ENCODE measurements at places on chromosomes 5 and 9.

- no peak for DNase-seq
Measured at GRCh38 chr9:89591274-89592212, 13.3 kb upstream of the GADD45G start.

GRCh38 chr9:2180704-2181103 lies 165.6 kb downstream of the SMARCA2 start:
- DNase-seq, result no peak

DNA sequence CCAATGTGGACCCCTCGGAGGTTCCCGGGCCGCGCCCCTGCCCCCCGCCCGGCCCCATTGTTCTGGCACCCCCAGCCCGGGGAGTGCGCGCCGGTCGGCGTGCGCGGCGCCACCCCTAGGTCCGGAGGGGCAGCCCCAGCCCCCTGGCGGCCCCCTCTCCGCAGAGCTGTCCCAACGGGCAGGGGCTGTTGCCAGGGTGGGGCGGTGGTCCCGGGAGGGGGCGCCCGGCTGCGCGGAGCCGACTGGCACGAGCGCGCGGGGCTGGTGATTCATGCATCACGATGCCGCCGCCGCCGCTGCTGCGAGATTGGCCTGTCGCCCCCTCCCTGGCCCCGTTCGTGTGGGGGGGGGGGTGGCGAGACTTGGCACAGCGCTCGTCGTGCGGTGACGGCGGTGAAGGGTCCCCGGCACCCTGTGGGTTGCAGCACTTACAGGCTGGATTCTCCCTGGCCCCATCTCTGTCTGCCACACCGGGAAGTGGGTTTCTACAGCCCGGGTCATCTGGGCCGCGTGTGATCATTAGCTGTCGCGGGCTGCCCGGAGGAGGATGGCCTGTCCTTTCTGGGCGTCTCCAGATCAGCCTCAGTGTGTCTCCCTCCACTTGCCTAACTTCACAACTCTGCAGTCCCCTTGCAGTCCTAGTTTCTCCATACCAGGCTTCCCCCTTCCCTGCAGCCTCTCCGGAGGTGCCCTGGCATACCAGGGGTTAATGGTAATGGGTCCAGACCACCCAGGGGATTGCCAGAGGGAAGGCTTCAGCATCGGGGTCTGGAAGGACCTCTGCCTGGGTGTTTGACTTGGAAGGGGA lies 858 bp downstream of the NCS1 start:
- DNase-seq, result no peak

DNA sequence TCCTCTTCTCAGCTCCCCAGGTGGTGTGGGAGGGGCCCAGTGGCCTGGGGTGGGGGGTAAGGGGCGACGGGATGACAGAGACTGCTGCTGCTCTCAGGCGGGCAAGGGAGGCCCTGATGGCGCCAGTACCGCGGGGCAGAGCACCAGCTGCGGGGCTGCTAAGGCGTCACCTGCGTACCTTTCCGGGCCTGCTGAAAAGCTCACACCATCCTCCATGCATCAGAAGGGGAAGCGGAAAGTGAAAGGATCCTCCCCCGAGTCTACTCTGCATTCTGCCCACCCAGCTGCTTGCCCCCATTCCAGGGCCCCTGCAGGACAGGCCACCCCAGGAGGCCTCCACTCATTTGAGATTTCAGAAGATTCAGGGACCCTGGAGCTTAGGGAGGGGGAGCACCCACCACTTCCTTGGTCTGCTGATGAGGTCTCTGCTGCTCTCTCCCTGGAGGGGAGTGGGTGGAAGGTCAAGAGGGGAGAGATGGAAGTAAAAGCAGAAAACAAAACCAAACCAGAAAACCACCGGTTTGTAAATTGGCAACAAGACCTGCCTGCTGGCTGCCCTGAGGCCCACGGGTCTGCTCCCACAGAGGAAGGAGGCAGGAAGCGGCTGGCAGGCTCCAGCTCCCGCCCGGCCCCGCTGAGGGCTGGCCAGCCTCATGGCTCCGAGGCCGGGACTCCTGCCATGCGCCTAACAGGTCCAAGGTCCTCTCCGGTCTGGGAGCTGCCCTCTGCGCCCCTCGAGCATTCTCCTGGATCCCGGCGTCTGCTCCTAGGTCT lies 33.6 kb downstream of the PRRT1B start:
- DNase-seq, result no peak

GRCh38 chr9:132372177-132373095 lies 17.6 kb upstream of the SETX start:
- no peak for DNase-seq

- DNase-seq, result no peak
Measured at GRCh38 chr9:91775011-91775707, 174.9 kb downstream of the ROR2 start.

GRCh38 chr5:127066721-127067120 lies 6.6 kb downstream of the C5orf63 start:
- DNase-seq, result no peak

DNA sequence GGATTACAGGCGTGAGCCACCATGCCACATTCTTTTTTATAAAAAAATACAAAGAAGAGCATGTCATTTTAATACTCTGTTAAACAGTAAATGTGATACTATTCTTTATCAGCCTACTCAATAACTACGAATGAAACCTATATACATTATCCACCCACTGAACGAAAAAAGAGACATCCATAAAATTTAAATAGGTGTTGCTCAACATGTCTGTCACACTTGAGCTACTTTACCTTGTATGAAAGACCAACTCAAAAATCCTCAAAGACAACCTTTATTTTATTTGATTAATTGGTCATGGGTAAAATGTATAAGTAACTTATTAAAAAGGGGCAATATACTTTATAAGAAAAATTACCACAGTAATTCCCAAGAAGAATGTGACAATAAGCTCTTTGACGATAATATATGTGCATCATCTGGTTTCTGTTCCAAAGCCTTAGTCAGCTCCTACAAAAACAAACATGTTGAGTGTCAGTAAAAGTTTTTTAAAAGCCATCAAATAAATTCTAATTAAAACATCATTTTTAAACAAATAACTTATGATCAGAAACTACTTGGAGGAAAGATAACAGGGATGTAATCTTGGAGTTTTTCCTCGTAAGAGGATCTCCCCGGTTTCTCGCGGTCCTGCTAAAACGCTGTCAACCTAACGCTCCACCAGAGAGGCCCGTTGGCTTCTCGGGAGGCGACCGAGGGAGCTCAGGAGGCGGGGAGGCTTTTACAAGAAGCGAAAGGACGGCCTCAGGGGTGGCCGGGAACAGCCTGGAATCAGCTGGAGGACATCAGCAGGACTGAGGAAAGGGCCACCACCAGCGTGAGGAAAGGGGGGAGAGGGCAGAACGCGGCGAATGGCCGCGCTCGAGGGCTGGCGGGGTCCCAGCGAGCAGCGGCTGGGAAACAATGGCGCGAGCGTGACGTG lies 13.5 kb upstream of the ANKRD18B start:
- no peak for DNase-seq

- no peak for DNase-seq
Measured at GRCh38 chr9:130745829-130746228, 52.2 kb downstream of the EXOSC2 start.

DNA sequence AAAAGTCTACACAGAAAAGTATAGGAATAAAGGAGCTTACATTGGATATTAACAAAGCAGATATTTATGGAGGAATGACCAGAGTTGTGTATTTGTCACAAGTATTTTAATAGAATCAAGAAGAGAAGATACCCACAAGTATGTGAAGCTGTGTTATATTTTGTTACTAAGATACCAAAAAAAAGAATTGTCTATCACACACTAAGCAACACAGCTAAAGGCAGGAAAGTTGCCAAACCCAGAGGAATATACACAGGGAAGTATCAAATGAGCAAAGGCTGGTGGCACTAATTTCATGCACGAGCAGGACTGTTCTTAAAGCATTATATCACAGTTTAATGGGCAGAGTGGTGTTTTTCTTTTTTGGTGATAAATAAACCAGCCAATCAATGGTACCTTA lies 30.9 kb upstream of the RAI14 start:
- DNase-seq, result no peak

GRCh38 chr9:38732885-38733284 lies 13.0 kb upstream of the FAM240B start:
- DNase-seq, result no peak

DNA sequence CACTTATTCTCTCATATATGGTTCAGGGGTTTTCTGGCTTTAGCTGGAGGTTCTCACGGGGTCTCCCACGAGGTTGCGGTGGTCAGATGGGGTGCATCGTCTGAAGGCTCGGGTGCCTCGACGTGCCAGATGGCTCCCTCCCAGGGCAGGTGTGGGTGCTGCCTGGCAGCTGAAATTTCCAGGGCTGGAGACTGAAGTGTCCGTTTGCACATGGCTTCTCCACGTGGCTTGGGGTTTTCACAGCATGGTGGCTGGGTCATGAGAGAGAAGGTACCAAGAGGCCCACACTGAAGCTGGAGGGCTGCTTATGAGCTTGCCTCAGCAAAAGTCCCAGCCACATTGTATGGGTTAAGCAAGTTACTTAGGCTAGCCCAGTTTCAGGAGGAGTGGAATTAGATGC lies 218.6 kb downstream of the AGTPBP1 start:
- DNase-seq, result no peak

GRCh38 chr9:19618816-19619215 lies 170.0 kb downstream of the SLC24A2 start:
- no peak for DNase-seq

- no peak for DNase-seq
Measured at GRCh38 chr5:178478370-178478769, 111.8 kb downstream of the COL23A1 start.

- no peak for DNase-seq
Measured at GRCh38 chr5:67409126-67409777, 212.7 kb upstream of the CD180 start.

GRCh38 chr5:60535198-60535597 lies 164.8 kb downstream of the DEPDC1B start:
- no peak for DNase-seq

GRCh38 chr5:176692326-176692725 lies 45.0 kb downstream of the TSPAN17 start:
- no peak for DNase-seq

GRCh38 chr9:19598722-19599121 lies 189.9 kb downstream of the ACER2 start:
- DNase-seq, result no peak

DNA sequence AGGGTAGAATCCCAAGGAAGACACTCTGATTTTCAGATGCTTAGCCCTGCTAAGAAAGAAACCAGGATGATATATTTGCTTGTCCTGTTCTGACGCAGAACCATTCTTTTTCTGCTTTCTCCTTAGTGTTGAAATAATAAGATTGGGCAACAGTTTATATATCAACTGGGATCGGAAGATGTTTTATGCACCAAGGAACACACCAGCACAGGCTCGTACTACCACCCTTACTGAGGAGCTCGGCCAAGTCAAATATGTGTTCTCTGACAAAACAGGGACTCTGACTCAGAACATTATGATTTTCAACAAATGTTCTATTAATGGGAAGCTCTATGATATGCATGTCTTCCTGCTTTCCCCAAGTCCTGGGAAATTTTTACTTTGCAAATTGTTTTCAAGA lies 19.0 kb upstream of the RUSC2 start:
- peak; percentile 30 for DNase-seq

- no peak for DNase-seq
Measured at GRCh38 chr5:167030500-167031120, 1260.8 kb upstream of the WWC1 start.

DNA sequence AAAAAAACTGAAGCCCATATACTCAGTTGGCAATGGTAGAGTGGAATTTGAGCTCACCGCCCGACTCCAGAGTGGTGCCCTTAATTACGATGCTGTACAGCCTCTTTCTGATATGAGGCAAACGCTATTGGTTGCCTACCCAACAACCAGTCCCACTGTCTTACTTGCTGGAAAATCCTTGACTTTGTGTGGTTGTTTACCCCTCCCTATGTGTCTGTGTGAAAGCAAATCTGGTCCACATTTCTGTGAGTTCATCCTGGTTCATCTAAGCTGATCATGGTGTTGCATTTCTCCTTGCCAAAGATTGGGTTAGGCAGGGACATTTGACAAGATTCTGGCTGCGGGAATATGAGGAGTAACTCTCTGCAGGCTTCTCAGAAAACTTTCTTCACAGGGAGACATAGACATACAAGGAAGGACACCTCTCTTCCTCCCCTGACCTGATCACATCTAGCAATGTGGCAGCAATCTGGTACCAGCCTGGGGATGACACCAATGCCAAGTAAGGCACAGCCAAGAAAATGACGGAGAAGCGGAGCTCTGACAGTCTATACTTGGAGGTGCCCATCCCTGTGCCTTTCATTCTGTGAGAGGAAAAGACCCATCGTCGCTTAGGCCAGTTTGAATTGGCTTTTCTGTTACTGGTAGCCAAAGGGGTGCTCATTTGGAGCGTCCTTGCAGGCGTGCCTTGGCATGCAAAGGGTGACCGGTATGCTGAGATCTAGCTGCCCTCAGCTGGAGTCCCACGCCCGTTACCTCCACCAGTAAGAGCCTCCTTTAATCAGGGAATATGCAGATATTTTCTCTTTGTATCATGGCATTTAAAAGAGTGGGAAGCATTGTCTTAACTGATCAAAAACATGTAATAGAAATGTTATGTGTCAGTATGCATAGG lies 124.3 kb downstream of the AOPEP start:
- no peak for DNase-seq

DNA sequence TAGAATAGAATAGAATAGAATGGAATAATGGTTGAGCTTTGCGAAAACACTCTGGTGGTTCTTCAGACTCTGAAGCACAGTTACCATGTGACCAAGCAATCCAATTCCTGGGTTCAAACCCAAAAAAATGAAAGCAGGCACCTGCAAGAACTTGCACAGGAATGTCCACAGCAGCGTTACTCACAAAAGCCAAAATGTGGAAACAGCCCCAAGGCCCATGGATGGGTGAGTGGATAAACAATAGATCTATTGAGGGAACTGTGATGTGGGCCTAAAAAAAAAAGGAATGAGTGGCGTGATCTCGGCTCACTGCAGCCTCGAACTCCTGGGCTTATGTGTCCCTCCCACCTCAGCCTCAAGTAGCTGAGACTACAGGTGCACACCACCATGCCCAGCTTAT lies 21.4 kb upstream of the TMEM250 start:
- no peak for DNase-seq

GRCh38 chr5:108797986-108798385 lies 50.3 kb downstream of the FER start:
- no peak for DNase-seq

DNA sequence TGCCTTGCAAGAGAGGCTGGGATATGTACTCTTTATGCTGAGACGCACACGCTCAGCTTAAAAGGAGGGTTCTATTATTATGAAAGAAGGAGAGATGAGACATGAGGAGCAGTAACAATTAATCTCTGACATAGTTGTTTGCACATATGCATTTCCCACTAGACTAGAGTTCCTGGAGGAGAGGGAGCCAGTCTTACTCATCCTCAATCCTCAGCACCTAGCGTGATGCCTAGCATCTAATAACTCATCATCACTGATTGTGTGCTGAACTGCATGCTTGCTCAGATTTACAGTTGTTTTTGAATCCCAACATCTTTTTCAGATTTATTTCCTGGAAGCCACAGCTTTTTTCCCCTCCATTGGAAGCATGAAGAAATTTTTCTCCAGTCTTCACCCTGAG lies 35.5 kb downstream of the GCNT4 start:
- no peak for DNase-seq

DNA sequence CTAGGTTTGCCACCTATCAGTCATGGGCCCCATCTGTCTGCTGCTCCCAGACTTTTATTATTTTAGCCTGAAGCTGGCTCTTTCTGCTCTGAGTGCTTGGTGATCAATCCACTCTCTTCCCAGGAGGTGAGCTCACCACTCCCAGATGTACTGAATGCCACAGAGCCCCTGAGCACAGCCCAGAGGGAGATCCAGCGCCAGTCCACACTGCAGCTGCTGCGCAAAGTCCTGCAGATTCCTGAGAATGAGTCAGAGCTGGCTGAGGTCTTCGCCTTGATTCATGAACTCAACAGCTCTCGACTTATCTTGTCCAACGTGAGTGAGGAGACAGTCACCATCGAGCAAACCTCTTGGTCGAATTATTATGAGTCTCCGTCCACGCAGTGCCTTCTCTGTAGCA lies 36.0 kb downstream of the HMGXB3 start:
- DNase-seq, result peak; percentile 99
